ENCODE measurements at places on chromosomes 12 and 14. TPM values are rescaled to one million over a fixed set of nuclear protein-coding genes. Genes with fewer than 3 reads are reported as not detected.
A peak's percentile ranks its signal among the peaks of the same experiment; 100 is the strongest.

GRCh38 chr14:20631023-20631879, 10.2 kb downstream of the OR6S1 start:
- peak; percentile 42 for ATAC-seq

DEGS2 gene
- 1.3 TPM for total RNA-seq

- no peak for ATAC-seq
These were observed 8.1 kb downstream of the SERPINA9 start for GRCh38 chr14:94467728-94468520.

GRCh38 chr14:54787261-54787660, 115.4 kb downstream of the GCH1 start:
- ATAC-seq = no peak

MYF5 gene
- total RNA-seq = not detected

LTB4R gene
- total RNA-seq = 2.0 TPM

LRCOL1 gene
- not detected for total RNA-seq

TM7SF3 gene
- total RNA-seq = 66.6 TPM

CFAP54 gene
- total RNA-seq = 0.46 TPM

DNA sequence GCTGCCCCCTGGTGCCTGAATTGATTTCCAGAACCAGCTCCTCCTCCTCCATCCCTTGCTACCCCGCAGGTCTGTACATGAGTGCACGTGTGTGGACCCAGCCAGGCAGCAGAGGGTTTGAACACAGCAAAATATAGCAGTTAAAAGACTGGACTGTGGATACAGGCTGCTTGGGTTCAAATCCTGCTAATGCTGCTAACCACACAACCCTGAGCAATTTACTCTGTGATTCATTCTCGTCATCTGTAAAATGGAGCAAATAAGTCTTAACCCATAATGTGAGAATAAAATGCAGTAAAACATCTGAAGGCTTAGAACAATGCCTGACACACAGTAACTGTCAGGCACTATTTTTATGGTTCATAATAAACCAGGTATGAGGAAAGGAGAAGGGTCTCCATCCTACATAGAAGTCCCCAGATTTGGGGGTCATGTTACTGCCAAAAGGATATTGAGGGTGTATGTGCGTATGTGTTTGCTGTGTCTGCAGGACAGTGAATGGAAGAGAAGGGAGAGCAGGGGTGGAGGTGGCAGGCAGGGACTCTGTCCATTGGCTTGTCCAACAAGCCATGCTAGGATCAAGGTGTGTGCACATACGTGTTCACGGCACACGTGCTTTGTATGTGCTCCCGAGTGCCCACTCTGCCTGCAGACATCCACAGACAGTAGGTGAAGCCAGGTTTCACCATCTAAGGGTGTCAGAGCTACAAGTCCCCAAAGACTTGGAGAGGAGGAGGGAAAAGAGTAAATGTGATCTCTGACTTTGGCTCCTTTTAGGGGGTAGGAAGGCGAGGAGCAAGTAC, 1.5 kb upstream of the STAT6 start:
- ATAC-seq = no peak

IKZF4 gene
- total RNA-seq = 7.9 TPM

DNA sequence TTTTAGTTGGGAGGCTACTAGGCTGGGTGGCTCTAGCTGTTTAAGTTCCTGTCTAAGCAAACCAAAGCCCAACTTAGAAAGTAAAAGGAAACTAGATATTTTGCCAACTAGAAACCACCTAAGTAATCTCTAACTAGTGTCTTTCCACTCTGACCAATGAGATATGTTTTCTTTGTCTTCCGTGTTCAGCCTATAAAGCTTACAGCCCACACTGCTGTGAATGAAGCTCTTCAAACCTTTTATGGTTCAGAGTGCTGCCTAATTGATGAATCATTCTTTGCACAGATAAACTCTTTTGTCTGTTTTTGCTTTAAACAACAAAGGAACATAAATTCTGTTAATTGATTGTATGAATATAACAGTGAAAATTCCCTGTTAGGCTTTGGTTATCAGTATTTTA, 66.1 kb downstream of the FUT8 start:
- ATAC-seq = no peak

DNA sequence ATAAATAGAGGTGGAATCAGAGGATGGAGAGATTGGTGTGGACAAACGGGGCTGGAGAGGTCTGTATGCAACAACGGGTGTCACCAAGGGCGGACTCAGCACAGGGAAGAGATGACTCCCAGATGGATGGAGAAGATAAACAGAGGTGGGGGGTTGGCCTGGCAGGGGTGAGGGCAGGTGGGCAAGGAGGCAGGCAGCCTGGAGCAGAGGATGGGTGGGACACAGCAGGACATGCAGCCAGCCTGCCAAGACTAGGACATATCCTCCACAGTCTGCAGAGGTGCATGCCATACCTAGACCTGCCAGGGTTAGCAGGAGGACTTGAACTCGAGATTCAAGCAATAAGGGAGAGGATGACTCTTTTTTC, 56.2 kb downstream of the TTC7B start:
- no peak for ATAC-seq

GALNT16 gene
- total RNA-seq = 13.2 TPM

C14orf93 gene
- total RNA-seq = 6.1 TPM

DNA sequence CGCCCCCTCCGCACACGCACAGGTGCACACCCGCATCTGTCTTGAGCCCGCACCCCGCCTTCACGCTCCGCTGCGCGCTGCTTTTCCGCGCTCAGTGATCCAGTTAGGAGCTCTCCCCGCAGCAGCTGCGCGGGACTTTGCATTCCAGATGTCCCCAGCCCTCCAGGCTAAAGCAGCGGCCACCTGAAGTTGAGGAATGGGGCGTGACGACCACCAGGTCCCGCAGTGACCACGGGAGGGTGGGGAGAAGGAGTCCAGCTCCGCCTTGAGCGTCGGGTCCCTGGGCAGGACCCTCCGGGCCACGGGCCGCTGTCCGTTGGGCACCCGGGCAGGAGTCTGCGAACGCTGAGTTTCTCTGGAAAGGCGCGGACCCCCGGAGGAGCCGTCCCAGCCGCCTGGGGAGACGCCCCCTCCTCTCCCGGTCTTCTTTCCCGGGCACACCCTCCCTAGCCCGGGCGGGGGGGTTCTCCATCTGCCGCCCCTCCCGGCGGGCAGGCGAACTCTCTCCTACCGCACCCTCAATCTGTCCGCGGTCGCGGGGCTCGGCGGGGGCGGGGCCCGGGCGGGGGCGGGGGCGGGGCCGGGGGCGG, 334 bp upstream of the TMEM132C start:
- no peak for ATAC-seq

- no peak for ATAC-seq
These were observed 400.5 kb downstream of the ETNK1 start for GRCh38 chr12:23025372-23026016.

POTEM gene
- total RNA-seq = not detected

CCDC198 gene
- total RNA-seq = 4.3 TPM

- no peak for ATAC-seq
These were observed 471.4 kb downstream of the ETNK1 start for GRCh38 chr12:23096321-23096720.

DNA sequence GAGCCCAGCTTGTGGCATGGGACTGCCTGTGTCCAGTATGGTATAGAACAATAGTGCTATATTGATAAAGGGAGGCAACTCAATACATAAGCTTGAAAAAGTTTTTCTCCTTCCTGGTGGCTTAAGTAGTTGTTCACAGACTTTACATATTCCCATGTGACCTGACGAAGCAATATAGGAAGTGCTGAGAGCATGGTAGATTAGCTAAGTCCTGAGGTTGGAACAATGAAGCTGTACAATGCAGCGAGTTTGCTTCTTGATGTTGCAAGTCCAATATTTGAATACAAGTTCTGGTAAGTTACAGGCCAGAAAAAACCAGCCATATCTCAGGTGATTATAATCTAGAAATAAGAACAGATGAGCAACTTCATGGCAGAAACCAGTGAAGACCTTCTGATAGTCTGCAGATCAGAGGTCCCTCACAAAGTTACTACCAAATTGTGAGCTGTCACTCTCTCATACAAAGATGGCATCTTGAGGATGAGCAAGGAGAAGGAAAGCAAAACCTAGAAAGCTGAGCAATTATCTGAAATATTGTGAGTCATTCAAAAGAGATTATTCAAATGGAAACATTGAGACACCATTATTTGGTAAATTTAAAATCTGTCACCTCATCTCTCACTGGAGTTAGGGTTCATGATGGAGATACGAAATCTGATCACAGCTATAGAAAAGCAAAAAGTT, 72.9 kb upstream of the BTG1 start:
- ATAC-seq = no peak

GRCh38 chr12:98909746-98910145, 264.7 kb downstream of the APAF1 start:
- ATAC-seq = no peak

GRCh38 chr12:105428793-105429395, 98.4 kb downstream of the C12orf75 start:
- peak; percentile 52 for ATAC-seq

PYGL gene
- 150 TPM for total RNA-seq

DNA sequence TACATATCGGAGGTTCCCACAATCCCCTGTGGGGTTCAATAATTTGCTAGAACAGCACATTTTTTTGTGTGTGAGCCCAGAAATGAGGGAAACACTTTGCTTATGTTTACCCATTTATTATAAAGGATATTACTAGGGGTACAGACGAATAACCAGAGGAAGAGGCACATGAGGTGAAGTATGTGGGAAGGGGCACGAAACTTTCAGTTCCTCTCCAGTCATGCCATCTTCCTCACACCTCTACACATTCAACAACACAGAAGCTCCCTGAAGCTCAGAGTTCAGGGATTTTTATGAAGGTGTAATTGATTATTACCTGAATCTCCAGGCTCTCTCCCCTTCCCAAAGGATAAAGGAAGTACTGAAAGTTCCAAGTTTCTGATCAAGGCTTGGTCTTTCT, 30.2 kb upstream of the DYRK2 start:
- no peak for ATAC-seq

DUSP6 gene
- 27.7 TPM for total RNA-seq

GRCh38 chr14:104685216-104685997, 4.0 kb upstream of the INF2 start:
- no peak for ATAC-seq

DNA sequence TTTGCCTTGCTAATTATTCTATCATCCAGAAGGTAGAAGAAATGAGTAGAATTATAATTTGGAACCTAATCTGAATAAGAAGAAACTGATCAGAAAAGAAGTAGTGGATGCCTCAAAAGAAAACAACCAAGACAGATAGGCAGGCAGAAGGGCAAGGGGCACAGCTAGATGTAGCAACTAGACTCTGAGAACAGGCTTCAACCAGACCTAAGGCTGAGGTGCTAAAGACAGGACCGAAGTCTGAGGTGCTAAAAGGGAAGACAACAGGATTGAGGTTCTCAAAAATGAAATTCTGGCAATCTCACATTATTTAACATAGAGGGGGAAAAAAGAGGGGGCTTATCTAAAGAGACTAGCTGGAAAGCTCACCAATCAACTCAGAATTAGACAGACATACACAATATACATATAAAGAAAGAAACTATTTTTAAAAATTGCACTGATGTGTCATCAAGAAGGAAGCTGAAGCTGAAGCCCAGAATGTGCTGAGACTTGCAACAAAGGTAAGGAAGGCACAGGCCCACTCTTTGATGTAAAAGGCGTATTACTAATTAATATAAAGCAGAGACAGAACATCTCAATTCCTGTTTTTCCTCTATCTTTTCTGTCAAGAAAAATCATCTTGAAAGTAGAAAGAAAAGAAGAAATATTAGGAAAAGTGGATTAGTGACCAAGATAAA, 43.8 kb upstream of the CSRNP2 start:
- ATAC-seq = no peak

GRCh38 chr12:47156167-47156736, 76.5 kb upstream of the AMIGO2 start:
- peak; percentile 60 for ATAC-seq

VPS29 gene
- 85.4 TPM for total RNA-seq

- ATAC-seq = peak; percentile 89
These were observed 119.8 kb downstream of the MGST1 start for GRCh38 chr12:16467272-16467671.

IGF1 gene
- not detected for total RNA-seq

- ATAC-seq = no peak
These were observed 292.9 kb downstream of the RAD51B start for GRCh38 chr14:68112442-68112841.

- ATAC-seq = peak; percentile 57
These were observed 257.2 kb upstream of the PRICKLE1 start for GRCh38 chr12:42846782-42847181.

DNA sequence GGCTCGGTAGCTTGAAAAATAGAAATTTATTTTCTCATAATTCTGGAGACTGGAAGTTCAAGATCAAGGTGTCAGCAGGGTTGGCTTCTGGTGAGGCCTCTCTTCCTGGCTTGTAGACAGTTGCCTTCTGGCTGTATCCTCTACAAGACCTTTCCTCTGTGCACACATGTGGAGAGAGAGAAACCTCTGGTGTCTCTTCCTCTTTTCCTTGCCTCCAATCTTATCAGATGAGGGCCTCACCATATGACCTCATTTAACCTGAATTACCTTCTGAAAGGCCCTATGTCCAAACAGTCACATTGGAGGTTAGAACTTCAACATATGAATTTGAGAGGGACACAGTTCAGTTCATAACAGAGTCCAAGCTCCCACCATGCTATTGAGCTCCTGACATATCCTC, 166.4 kb downstream of the TTC8 start:
- no peak for ATAC-seq

NR1H4 gene
- not detected for total RNA-seq

DNA sequence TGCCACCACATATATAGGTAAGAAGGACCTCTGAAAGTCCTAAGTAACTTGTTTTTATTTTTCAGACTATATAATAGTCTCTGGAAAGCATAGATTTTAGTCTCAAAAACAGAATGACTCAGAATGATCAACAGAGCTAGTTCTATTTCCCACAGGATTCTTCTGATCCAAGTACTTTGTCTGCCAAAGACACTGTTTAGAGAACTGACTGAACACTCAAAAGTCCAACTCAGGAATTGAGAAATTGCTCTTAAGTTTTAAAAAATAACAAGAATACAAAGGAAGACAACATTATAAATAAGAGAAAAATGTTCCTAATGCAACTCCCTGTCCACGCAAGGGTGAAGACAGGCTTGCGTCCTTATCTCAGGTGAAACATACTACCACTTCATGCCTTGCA, 29.0 kb downstream of the LGMN start:
- ATAC-seq = no peak
